HCT116 (cell line): ENCODE measurements at places on chromosomes 7 and 10. TPM values are rescaled to one million over a fixed set of nuclear protein-coding genes. Genes with fewer than 3 reads are reported as not detected.

The ANKRD26 gene
- total RNA-seq: 5.5 TPM

The VWA2 gene
- not detected for total RNA-seq

- no peak for DNase-seq
Measured at GRCh38 chr7:154583454-154583853, 419.5 kb downstream of the PAXIP1 start.

- no peak for DNase-seq
Measured at GRCh38 chr10:17235136-17235535, 7.1 kb downstream of the VIM start.

GRCh38 chr7:46156086-46156485 is 235.0 kb upstream of the IGFBP3 start:
- no peak for DNase-seq

GRCh38 chr7:127745445-127745844 is 93.5 kb downstream of the SND1 start:
- no peak for DNase-seq
